ENCODE measurements at places on chromosomes 16 and 17.

- DNase-seq, result no peak
Measured at GRCh38 chr16:85610059-85610445, 3.1 kb upstream of the GSE1 start.

DNA sequence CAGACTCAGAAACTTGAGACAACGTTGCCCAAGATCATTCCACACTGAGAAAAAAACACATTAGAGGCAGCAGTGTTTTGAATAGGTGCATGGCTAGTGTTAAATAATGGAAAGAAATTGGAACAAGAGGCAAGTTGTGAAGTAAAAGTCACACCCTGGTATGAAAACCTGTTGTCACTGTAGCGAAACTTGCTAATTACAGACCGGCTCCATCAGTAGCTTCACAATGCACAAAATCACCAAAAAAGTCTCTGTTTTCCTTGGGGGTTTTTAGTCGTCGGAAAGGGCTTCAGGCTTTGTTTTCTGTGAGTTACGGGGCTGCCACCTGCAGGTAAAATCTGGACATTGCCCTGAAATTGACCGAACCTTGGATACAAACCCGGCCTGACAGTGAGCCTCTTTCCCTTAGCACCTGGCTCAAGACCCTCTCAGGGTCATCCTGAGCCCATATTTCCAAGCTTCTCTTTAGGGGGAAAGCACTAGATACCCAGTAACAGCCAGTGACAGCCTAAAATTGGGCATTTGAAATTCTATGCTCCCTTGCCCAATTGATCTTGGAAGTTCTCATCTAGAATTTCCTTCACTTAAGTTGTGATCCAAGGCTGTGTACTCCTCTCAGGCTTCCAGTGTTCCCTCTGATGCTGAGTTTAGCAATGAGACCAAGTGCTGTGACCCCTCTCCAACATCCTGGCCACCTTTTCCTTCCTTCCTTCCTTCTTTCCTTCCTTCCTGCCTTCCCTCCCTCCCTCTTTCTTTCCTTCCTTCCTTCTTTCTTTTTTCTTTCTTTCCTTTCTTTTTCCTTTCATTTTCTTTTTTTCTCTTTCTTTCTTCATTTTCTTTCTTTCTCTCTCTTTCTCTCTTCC lies 7.2 kb upstream of the GRB2 start:
- peak; percentile 67 for DNase-seq

GRCh38 chr17:47718634-47719405 lies 14.2 kb upstream of the TBX21 start:
- no peak for DNase-seq

DNA sequence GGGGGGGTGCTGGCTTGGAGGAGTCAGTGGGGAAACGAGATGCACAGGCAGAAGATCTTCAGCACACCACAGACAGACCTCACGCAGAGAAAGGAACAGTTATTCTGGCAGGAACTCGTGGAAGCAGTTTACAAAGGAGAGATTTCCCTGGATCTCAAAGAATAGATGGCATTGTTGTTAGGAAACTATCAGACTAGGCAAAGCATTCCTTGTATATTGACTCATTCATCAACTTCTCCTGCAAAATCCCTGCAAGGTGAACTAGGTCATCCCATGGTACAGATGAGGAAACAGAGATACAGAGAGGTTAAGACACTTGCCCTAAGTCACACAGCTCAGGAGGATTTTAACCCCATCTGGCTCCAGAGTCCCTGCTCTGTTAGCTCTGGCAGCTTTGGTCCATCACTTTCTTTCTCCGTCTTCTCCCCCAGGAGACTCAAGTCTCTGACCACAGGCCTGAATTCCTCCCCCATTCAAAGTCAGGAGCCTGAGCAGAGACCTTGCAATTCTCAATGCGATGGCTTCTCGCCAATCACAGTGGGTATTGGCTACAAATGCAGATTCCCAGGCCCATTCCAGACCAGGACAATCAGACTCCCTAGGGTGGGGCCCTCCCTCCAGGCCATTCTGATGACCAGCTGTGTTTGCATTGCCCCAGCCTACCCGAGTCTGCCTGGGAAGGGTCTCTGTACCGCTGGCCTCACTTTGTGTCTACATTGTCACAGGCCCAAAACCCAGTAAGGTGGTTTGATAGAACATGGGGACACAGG lies 56.4 kb downstream of the LITAF start:
- no peak for DNase-seq

- DNase-seq, result no peak
Measured at GRCh38 chr17:82839617-82840292, at the start of gene ZNF750. Gene ZNF750, minus strand, starts transcription at chr17:82840022. Its CDS starts 7,568 bp downstream, at chr17:82832454.

DNA sequence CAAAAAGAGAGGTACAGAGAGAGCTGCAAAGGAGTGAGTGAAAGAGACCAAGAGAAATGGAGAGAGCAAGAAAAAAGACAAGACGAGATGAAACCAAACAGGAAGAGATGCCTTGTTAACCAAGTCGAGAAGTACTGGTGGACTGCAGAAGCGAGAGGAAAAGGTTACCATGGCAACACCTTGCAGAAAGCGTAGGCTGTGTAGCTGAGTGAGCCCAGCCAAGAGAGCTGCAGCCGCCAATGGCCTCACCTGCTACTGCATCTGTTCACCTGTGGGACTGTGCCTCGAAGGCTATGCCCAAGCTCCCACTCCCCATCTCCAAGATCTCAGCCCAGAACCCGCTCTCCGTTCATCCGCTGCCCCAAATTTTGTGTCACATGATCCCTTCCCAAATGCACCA lies 161.3 kb downstream of the SLC39A11 start:
- DNase-seq, result no peak

DNA sequence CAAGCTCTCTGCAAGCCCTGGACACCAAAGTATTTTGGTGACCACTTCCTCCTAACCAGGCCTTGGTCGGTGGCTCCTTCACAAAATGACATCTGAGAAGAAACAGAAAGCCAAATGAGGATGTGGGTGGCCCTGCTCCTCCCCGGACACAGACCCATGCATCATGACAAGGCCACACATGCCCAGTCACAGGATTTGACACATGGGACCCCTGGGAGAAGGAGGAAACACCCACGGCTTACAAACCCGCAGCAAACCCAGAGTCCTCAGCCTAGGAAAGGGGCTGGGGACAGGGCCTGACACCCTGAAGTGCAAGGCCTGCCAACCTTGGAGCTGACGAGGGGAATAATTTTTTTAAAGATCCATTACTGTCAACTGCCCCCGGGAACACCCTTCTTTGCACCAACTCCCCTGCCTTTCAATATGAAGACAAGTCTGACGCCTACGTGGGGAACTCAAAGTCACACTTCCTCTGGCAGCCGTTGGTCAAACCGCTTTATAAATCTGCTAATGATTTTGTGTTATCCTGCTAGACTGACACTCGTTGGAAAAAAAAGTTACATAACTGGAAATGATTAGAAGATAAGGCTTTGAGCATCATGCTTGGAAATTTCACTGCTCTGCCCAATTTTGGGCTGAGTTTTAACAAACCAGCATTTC lies 41.3 kb downstream of the GAS7 start:
- DNase-seq, result no peak

DNA sequence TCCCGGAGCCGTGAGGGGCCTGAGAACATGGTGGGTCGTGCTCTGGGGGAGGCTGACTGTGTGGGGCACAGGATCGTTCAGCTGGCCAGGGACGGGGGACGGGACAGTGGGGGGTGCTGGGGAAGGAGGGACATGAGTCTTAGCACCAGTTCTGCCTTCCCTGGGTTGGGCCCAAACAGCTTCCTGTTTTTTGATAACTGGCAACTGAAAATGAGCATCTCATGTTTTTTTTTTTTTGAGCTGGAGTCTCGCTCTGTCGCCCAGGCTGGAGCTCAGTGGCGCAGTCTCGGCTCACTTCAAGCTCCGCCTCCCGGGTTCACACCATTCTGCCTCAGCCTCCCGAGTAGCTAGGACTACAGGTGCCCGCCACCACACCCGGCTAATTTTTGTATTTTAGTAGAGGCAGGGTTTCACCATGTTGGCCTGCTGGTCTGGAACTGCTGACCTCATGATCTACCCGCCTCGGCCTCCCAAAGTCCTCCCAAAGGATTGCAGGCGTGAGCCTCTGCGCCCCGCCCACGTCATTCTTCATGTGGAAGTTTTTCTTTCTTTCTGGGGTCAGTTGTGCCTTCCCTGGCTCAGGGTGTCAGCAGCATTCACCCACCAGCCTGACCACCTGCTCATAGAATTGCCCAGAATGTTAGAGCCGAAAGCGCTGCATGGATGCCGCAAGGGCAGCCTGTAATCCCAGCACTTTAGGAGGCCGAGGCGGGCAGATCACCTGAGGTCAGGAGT lies 6.4 kb downstream of the ASPSCR1 start:
- no peak for DNase-seq

- no peak for DNase-seq
Measured at GRCh38 chr17:50829332-50829731, 6.1 kb upstream of the WFIKKN2 start.

DNA sequence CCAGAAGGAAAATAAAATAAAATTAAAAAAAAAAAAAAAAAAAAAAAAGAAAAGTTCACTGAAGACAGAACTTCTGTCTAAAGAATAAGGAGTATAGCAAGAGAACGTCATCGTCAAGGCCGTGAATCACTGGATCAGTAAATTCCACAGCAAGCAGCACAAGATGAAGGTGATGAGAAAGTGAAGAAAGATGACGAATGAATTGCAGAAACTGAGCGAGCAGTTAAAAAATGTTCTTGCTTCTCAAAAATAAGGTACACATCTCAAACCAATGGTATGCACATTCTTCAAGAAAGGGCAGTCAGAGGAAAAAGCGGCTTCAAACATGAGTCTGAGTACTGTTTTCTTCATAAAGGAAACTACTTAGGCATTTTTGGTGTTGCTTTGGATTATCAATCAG lies 104.7 kb downstream of the SMG6 start:
- peak; percentile 93 for DNase-seq

DNA sequence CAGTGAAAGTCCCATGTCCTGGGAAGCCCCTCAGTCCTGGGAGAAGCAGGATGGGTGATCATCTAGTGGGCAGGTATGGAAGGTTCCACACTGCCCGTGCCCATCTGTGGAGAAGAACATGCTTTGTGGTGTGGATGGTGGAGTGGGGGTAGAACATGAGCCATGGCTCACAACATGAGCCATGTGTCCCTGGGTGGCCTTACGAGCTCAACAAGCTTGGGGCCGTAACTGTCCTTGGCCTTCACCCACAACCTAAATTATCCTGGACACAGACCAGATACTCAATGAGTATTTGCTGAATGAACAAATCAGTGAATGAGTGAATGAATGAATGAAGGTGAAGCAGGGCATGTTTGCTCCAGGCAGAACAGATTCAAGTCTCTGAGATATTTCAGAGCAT lies 13.5 kb downstream of the SOX8 start:
- peak; percentile 50 for DNase-seq

Data from fibroblast of mammary gland (primary cell).